NB4 (cell line): ENCODE measurements at places on chromosomes 5 and 9.

GRCh38 chr9:126125177-126125576 is 201.5 kb upstream of the MVB12B start:
- no peak for DNase-seq

GRCh38 chr5:32100230-32100629 is 73.9 kb downstream of the GOLPH3 start:
- no peak for DNase-seq

DNA sequence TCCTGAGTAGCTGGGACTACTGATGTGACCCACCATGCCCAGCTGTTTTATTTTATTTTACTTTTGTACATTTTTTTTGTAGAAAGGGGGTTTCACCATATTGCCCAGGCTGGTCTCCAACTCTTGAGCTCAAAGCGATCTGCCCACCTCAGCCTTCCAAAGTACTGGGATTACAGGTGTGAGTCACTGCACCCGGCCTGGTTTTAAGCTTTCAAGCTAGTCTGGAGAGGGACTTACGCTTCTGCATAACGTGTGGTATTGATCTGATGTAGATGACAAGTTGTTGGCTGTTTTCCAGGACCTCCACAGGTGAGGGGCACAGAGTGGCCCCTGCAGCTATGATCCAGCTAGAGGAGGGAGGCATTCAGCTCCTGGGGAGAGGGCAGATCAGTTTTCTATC is 6.8 kb upstream of the CCL21 start:
- no peak for DNase-seq

GRCh38 chr9:34550681-34551270 is 28.0 kb upstream of the ENHO start:
- no peak for DNase-seq

DNA sequence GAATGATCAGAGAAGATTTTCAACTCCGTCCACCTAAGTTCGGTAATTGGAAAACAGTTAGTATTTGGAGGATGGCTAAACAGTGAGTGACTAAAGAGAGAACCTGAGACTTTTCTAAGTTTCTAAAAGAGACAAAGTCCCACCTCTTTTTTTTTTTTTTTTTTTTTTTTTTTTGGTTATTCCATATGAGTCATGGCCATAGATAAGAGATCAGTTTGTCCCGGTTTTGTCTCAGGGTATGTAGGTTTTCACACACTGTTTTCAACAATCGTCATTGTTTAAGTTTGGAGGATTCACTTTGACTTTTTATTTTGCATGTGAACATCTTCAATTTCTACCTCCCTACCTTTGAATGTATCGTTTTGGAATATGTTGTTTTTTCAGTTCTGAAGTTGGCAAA is 85.9 kb downstream of the NTRK2 start:
- no peak for DNase-seq

- DNase-seq, result no peak
Observed at GRCh38 chr5:40235471-40236400, 444.0 kb upstream of the PTGER4 start.

DNA sequence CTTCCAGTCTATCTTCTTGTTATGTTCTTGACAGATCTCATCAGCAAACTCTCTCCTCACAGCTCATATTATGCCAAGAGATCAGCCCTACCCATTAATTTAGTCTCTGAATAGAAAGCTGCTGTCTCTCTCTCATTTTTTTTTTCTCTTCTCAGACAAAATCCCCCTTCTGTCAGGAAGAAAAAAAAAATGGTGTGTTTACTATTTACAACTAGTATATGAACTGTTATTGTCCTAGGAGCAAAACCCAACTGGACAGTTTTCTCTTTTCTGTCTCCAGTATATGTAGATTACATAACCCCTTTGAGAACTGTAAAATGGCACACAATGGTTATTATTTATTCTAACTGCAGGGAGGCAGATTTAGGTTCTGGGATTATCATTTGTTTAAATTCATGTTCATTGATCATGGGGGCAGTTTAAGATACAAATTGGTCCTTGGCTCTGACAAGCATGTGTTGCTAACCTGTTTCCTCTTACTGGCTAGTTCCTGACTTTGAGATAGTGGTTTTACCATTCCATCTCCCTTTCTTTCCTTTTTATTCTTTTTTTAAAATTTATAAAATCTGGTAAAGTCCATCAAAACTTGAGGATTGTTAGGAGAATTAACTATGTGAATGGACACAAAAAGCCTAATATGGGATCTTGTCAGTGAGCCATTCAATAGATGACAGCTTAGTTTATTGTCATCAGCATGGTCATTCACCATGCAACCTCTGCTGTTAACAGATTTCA is 210.0 kb upstream of the PAPPA start:
- DNase-seq, result no peak

GRCh38 chr5:91528831-91529230 is 145.7 kb upstream of the ARRDC3 start:
- DNase-seq, result no peak

DNA sequence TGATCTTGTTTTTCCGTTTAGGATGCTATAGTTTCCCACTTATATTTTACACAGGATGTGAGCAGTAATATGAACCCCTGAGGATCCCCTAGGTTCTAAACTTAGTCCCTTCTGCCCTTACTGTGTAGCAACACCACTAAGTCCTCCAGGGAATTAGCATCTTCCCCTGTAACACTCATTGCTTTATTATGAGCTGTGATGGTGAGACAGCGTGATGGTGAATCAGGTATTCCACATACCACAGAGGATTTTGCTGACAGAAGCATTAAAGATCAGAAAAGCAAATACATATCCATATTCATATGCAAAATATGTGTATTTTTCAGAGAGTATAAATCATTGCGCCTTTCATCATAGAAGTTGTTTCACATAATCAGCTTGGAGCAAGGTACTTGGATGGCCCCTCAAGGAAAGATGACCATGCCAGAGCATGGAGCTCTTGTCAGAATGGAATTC is 317.0 kb downstream of the ICE1 start:
- no peak for DNase-seq

GRCh38 chr5:57986761-57987341 is 473.0 kb downstream of the PLK2 start:
- no peak for DNase-seq

GRCh38 chr5:173663352-173664153 is 47.1 kb upstream of the BOD1 start:
- DNase-seq, result no peak

DNA sequence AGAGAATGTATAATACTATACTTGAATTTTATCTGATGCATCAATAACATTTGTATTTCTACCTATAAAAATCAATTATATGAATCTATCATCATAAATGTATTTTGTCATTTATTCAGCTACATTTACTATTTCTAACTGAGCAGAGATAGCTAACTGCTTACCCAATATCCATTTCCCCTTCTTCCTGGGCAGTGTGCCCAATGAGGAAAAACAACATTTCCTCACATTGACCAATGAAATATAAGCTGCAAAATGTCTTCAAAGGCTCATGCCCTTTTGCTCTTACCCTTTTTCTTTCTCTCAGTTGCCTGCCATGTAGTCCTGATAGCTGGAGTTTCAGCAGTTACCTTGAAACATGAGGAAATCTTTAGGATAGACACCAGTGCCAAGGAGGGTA is 385.8 kb upstream of the PCSK5 start:
- DNase-seq, result no peak

GRCh38 chr9:137969685-137970084 is 92.1 kb downstream of the CACNA1B start:
- DNase-seq, result no peak

DNA sequence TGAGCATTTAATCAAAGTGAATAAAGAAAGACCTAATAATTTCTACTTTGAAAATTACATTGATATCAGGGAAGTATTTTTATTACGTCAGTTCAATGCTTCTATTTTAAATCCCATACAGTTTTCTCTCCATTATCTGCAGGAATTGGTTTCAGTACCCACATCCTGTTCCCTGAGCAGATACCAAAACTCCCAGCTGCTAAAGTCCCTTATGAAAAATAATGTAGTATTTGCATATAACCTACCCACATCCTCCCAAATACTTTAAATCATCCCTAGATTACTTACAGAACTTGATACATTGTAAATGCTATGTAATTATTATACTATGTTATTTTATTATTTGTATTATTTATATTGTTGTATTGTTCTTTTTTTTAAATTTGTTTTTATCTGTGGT is 125.4 kb upstream of the MINAR2 start:
- no peak for DNase-seq

DNA sequence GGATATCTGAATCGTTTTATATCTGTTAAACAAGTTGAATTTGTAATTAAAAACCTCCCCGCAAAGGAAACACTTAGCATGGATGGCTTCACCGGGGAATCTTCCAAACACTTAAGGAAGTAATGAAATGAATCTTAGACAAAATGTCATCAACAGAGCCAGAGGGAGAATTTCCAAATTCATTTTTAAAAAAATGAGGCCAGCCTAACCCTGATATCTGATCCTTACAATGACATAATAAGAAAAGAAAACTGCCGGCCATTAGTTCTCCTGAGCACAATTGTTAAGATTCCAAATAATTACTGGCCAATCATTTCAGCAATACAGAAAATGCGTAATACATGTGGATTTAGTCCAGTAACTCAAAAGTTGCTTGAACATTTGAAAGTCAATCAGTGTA is 6.1 kb upstream of the KIF12 start:
- DNase-seq, result no peak

- peak; percentile 37 for DNase-seq
Observed at GRCh38 chr5:172303572-172304335, 20.2 kb upstream of the UBTD2 start.

- DNase-seq, result no peak
Observed at GRCh38 chr9:130110166-130110565, 56.5 kb downstream of the GPR107 start.

DNA sequence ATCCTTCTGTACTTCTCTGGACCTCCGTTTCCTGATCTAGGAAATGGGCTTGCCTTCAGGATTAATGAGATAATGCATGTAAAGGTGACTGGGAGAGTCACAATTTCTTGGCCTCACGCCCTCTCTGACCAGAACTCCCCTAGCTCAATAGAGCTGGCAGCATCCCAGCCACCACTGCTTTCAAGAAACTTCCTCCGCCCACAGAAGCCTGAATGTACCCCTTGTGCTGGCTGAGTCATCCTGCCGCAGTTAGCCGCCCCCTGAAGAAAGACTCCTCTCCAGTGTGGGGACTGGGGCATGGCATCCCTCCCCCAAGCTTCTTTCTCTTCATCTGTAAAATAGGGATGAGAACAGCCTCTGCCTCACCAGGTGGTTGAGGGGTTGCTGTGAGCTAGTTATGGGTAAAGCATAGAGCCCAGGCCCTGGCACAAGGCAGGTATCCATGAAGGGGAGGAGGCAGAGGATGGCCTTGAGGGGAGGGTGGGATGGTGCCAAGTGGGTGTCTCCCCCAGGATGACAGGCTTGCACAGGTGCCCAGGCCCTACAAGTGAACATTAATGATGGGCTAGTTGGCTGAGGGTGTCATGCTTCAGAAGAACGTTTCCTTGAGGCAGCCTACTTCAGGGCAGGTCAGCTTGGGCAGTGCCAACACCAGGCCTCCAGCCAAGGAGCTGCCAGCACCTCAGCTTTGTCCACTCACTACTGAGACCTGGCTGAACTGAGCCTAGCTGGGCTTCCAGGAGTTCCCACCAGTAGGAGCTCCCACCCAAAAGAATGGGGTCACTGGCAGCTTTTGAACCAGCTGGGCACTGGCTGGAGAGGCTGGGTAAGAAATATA is 3.4 kb downstream of the PDLIM4 start:
- peak; percentile 73 for DNase-seq

DNA sequence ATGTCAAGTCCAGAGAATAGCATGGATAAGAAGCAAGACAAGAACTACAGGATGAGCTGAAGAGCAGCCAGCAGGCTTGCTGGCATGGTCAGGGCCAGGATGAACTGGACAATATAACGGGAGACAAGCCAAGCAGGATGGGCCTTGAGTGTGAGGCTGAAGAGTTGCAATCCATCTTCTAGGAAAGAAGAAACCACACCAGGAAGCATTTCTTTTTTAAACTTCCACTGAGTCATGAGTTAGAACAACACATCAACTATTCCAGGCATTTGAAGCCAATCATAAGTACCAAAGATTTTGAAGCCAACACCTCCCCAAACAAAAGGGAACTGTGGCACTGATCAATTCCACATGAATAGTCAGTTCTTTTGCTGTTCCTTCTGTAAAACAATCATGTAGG is 27.3 kb downstream of the SLC31A2 start:
- DNase-seq, result no peak

GRCh38 chr9:72129271-72130156 is 19.7 kb upstream of the GDA start:
- no peak for DNase-seq

DNA sequence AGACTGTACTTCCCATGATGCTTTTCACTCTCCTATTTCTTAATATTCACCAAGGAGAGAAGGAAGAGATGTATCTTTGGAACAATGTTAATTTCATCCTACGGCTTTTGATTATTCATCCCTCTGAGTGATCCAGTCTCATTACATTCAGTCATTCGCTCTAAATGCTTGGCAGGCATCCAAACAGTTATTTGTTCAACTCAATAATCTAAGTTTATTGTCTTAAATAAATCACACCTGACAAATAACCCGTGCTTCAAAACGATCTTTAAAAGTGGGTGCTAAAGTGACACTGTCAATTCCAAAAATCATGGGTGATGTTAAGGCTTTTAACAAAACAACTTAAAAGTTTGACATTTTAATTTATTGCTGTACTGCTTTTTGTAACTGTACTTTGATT is 233.1 kb downstream of the RASEF start:
- DNase-seq, result no peak

DNA sequence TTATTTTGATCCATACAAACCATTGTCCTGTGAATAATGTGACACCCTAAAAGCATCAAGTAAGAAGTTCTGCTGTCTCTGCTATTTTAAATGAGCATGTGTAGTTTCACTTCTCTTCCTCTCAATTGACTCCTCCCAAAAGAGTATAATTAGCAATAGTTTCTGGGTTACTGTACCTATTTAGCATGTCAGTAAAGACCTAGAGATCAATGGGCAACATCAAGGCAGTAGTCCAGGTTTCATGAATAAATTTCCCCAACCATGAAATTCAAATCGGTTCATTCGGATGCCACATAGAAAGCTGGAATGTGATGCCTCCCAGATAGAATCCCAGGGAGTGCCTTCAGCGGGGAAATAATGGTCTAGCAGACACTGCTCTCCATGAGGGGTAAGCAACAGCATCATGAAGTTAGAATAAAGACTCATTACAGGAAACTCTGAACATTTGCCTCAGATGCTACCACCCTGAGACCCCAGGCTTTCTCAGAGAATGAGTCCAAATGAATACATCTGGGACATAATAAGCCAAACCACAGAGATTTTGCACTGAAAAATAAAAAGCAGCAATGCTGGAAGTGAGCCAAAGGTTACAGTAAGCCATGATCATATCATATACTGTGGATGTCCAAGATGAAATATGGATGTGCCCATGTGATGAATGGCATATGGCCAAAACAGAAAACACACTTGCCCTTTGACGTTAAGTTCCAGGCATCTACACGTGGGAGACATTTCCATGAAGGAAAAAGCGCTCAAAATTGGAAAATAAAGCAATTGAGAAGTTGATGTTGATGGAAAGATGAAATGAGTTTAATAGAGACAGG is 1107.0 kb upstream of the SEMA6A start:
- no peak for DNase-seq

- peak; percentile 2 for DNase-seq
Observed at GRCh38 chr5:143714629-143715028, 97.3 kb upstream of the HMHB1 start.
